Smooth muscle cell of the umbilical artery (primary cell): ENCODE measurements at places on chromosomes 13 and 19. TPM values are rescaled to one million over a fixed set of nuclear protein-coding genes. Genes with fewer than 3 reads are reported as not detected.

GSX1 gene
- not detected in 2 replicates for total RNA-seq

ZSCAN5A gene
- total RNA-seq, result 5.9 and 8.5 TPM in 2 replicates

CCDC8 gene
- 25.0 and 30.0 TPM in 2 replicates for total RNA-seq

PLPPR3 gene
- 0.59 and 0.78 TPM in 2 replicates for total RNA-seq

LCP1 gene
- total RNA-seq, result 3.3 and 8.9 TPM in 2 replicates

CIRBP gene
- total RNA-seq, result 101 and 177 TPM in 2 replicates

ZNF134 gene
- 17.9 and 21.1 TPM in 2 replicates for total RNA-seq

GET3 gene
- 51.1 and 61.2 TPM in 2 replicates for total RNA-seq

CELF5 gene
- not detected in 2 replicates for total RNA-seq

MISP gene
- total RNA-seq, result not detected in 2 replicates
